H7 (cell line): ENCODE measurements at places on chromosomes 3 and 15.

GRCh38 chr3:36901588-36901987, 43.3 kb downstream of the TRANK1 start:
- no peak for DNase-seq

- no peak for DNase-seq
Measured at GRCh38 chr3:72535772-72536171, 312.5 kb downstream of the SHQ1 start.

- DNase-seq: no peak
Measured at GRCh38 chr15:68581725-68582124, 2.9 kb downstream of the CORO2B start.

- no peak for DNase-seq
Measured at GRCh38 chr15:79526376-79526775, 94.2 kb downstream of the MINAR1 start.

- DNase-seq: no peak
Measured at GRCh38 chr3:101966226-101966625, 116.9 kb downstream of the NFKBIZ start.

- DNase-seq: peak; percentile 23
Measured at GRCh38 chr3:104460477-104461406, 906.0 kb upstream of the ALCAM start.

DNA sequence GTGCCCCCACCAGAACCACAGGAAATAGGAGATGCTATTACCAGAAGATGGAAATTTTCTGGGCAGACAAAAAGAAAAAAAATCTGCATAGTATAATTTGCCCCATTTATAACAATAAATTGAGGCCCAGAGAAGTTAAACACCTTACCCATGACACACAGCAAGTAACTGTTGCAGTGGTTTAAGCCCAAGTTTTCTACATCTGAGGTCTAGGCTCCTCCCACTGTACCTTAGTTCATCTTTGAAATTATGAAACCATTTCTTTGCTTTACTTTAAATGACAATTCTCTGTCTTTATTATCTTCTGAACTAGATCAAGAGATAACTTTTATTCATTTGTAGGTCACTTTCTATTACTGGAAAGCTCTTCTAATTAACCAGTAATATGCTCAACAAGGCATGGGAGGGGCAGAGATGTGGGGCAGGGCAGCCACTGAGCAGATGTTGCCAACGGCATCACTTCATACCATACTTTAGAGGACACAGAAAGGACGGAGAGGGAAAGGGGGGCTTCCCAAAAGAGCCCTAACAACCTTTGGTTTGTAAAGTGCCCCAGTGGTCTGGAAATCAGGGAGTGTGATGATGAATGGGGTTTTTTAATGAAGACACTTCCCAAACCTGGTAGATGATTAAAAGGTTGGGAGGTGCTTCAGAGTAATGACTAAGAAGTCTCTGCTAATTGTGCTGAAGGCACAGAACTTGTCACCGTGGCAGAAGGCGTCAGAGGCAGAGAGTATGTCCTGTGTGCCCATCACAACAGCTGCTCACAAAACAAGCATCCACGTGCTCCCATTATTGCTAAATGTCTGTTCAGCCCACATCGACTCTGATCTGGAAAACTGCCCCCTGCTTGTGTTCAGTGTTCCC, 342.5 kb downstream of the SHQ1 start:
- no peak for DNase-seq

- no peak for DNase-seq
Measured at GRCh38 chr3:56758539-56758981, 43.2 kb downstream of the ARHGEF3 start.

DNA sequence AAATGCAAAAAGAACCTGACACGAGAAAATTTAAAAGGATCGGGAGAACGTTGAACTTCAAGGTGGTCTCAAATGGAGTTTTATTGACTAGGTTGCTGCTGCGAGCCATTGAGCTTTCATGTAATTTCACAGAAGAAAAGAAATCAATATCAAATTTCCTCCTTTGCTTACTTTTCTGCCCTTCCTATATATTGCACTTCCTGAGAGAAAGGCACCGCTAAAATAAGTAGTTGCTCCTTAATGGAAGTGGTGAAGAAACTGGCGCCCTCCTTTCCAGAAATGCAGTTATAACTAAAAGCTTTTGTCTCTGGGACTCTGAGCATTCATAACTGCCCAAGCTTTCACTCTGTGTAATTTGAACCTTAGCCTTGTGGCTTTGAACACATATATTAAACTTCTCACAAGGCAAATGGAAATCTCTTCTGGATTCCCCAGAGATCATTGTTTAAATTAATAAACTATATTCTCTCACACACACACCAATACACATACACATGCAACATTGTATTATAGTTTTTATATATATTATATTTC, 13.4 kb downstream of the EID1 start:
- no peak for DNase-seq

DNA sequence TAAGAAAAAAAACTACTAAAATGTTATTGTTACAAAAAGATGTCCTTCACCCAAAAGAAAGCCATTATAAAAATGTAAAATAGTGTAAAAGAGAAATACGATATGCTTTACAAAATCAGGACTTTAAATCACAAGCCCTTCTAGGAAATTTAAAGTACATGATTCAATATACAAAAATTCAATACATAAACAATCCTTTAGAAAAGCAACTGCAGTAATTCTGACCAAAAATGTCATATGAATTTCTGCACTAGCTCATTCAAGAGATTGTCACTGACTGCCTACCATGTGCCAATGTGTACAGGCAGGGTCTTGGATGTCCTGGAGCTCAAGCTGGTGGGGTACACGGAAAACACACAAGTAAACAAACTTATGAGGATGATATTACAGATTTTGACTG, 2.5 kb downstream of the MORC1 start:
- DNase-seq: no peak

GRCh38 chr3:50445919-50446318, 57.5 kb downstream of the CACNA2D2 start:
- no peak for DNase-seq

DNA sequence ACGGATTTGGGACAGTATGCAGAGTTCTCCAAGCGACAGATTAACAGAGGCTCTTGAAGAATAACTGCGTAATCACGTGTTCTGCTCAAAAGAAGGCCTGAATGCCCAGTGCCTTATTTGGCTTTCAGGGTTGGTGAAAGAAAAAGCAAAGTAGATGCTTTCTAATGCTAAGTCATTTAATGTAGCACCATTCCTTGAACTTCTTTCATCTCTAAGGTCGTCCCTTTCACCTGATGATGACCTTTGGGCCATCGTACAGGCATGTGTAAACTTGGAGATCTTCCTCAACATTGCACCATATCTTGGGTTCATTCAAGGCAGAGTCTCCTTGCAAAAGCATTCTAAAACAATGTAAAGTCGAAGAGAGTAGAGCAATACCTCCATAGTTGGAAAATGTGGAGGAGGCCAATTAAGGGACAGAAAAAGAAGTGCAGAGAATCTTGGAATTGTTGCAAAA, 48.9 kb downstream of the TMEM44 start:
- DNase-seq: peak; percentile 43

GRCh38 chr15:31842532-31843195, 187.7 kb upstream of the CHRNA7 start:
- no peak for DNase-seq

DNA sequence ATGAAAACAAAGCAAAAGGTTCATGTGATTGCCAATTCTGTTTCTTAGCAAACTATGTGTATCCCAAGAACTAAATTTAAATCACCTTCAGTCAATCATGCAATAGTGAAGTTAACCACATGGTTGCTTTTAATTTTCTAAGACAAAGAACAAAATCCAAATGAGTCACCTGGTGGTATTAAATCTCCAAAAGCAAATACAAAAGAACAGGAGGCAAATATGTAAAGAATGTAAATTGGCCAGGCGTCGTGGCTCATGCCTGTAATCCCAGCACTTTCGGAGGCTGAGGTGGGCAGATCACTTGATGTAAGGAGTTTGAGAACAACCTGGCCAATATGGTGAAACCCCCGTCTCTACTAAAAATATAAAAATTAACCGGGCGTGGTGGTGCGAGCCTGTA, 54.2 kb upstream of the PIK3R4 start:
- DNase-seq: no peak

- no peak for DNase-seq
Measured at GRCh38 chr3:119989981-119990655, 104.1 kb downstream of the GSK3B start.

GRCh38 chr15:61724251-61724939, 335.9 kb downstream of the VPS13C start:
- no peak for DNase-seq

- no peak for DNase-seq
Measured at GRCh38 chr3:151093905-151094304, 8.4 kb downstream of the MED12L start.

DNA sequence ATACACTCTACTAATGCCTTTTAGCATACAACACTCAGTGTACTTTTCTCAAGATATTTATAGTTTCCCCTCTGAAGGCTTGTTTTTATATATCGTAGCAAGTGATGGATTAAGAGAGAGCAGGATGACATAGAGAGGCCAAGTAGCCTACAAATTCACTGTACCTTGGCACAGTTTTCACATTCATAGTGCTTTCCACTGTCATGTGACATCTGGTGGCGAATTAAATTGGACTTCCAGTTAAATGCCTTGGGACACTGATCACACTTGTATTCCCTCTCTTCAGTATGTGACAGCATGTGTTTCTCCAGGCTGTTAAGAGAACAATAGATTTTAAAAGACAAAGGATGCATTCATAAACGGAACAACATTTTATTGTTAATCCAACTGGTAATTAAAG, 541.1 kb downstream of the MECOM start:
- DNase-seq: no peak

DNA sequence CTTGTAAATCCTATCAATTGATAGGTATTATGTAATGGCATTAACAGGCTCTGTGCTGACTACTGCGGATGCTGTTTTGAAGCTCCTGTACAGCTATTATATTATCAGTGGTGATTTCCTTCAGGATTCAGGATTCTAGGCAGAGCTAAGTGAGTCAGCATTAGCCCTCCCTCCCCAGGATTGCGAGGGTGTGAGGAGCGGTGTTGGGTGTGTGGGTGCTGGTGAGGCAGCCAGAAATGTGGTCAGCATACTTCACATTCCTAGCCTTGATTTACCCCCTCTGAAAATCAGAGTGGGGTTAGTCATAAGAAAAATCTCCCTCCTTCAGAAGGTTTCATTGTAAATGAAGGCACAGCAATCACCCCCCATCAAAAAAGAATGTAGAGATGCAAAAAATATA, 72.5 kb downstream of the SNTN start:
- DNase-seq: peak; percentile 22

DNA sequence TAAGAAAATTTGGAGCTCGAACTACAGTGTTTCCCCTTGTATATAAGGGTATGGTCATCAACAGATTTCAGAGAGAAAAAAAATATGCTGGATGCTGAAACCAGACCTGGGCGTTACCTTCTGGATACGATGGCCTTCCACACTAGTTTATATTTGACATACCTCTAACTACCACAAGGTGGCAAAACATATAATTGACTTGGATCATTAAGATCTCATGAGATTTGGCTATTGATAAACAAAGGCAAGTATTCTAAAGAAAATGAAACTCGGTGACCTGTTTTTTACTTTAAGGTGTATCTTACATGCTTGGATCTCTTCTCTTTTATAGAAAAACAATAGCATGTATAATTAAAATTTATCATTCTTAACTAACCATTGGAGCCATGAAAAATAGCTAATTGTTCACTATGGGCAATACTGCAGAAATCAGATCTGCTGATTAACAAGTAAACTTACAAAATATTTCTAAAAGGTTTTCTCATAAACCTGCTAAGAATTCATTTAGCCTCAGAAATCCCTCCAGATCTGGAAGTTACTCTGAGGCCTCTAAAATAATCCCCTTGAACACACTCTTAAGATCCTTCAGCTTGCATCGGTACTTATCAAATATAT, 300.6 kb upstream of the KCNH8 start:
- no peak for DNase-seq
